Eye (tissue), 1 donor: ENCODE measurements at places on chromosomes 16 and 17.

DNA sequence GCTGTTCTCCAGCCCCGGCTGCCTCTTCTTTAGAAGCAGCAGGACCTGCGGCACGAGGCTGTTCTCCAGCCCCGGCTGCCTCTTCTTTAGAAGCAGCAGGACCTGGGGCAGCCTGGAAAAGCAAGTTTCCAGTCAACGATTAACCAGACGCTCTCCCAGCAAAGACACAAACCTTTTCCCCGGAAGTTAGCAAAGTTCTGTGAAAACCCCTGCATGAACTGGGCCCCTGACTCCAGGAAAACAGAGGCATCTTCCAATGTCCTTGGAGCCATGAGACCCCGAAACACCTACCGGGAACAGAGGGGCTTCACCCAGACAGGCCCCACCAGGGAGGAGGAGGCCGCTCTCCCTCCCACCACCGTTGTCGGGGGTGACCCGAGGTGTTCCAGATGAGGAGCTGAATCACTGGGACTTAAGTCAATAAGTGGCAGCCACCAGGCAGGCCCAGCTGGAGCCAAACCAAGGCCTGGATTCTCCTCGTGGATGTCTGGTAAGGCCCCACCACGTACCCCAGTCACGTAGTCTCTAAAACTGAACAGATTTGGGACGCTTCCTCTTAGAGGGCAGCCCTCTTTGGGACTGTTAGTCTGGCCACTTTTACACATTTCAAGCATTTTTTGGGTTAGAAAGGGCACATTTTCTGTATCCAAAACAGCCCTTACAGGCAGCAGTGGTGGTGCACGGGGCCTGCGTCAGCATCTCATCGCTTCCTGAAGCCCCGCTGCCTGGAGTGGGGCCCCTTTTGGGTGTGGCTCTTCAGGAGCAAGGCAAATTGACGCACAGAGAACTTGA lies at the start of gene RPH3AL:
TSS of gene RPH3AL (minus strand) at position 387 of the 792 bp plus-strand sequence. CDS start 25,264 bp downstream, outside the sequence.
- peak; percentile 88 for DNase-seq

DNA sequence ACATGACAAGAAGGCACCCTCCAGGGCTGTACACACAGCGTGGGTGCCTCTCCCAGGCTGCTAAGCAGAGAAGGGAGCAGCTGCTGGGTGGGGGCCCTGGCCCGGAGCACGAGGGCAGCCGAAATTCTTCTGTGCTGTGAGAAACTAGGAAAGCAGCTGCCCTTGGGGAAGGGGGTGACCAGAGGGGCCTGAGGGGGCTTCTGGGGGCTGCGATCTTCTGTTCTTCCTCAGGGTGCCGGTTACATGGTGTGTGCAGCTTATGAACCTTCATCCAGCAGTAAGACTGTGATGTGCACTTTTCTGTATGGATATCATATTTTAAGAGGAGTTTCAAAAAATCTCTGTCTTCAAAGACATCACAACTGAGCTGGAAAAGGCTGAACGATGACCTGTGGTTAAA lies 43.2 kb upstream of the METRNL start:
- DNase-seq = no peak

DNA sequence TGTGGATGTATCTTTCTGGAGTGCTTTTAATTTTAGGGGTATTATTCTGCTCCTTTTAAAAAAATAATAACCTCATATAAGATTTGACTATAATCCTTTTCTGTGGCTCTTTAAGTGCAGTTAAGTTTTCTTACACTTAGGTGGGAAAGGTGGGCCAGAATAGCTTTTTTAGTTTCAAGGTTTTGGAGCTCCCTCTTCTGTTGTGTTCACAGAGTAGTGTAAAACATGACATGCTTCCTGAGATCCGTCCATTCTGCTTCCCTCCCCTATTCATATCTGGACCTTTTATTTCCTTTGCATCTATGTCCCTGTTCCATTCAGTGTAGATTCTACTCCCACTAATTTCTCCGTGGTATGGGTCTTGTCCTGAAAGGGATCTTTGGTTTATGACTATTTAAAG lies 12.8 kb downstream of the LRRC36 start:
- DNase-seq = no peak

DNA sequence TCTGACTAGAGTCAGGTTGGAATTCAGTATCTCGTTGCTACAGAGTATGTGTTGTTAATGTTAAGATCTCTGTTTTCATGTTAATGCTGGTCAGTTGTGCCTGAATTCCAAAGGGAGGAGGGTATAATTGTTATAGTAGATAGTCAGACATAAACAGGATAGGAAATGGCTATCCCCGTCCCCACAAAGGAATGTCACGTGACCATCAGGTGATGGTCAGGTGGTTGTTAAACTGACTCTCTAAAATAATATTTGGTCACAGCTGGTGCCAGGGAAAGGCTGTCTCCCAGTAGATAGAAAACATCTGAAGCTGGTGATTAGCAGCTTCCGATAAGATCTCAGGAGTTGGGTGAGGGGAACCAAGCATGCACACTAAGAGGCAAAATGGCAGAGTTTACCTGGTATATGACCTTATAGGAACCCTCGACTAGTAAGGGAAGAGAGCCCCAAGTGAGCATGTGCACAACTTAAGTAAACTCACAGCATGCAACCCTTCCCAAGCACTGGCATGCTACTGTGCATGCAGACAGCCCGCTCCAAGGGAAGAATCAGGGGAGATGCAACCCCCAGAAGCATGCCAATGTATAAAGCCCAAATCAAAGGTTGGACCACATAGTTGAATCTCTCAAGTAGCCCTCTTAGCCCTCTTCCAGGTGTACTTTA lies 27.4 kb upstream of the SLC6A2 start:
- DNase-seq = no peak

- peak; percentile 6 for DNase-seq
Observed at GRCh38 chr16:50021544-50021943, 3.5 kb upstream of the CNEP1R1 start.

- no peak for DNase-seq
Observed at GRCh38 chr17:9824094-9824493, 1.6 kb upstream of the GLP2R start.

DNA sequence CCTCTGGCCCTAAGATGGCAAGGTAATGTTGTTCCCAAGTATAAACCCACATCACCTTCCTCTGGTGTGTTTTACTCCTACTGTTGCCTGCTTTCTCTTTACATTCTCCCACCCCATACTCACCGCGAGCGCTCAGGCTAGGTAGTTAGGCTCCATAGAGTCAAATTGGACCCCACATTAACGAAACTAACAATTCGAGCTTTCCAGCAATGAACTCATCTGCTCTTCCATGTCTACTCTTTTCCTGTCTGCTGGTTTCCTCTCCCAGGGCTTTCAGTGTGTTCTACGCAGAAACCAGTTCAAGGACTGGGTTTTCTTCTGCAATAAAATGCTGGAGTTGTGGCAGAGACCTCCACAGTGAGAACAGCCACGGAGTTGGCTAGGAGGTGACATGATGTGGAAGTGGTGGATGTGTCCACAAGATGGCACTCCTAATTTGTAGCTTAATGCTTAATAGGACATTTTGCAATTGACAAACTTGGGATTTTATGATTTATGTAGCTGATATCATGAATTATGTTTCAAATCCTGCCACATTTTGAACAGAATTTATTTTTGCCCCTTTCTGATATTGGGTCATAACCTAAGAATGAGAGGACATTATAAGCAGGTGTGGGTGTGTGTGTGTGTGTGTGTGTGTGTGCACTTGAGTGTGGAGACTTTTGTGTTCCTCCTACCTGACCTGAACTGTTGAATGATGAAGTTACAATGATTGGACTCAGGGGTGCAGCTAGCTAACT lies 2.2 kb upstream of the UQCRC2 start:
- DNase-seq = peak; percentile 48

DNA sequence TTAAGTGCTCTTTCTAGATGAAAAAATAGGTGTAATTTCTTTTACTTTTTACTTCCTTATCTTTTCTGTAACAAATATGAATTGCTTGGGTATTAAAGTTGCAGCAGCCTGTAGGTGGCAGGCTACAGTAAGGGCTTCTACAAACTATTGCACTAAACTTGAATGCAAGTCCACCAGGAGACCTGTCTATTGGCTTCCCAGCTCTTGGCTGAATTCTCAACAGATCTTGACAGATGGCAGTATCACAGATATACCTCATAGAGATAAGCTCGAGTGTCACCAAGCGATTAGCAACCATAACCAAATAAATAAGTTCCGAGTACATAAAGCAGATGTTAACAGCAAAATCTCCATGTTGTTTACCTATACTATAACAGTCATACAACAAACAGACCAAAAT lies 5.9 kb downstream of the BBS2 start:
- DNase-seq = peak; percentile 45

- DNase-seq = peak; percentile 96
Observed at GRCh38 chr17:42677921-42678781, 1.4 kb upstream of the PLEKHH3 start.

- DNase-seq = peak; percentile 92
Observed at GRCh38 chr16:47142821-47143676, 696 bp downstream of the NETO2 start.

DNA sequence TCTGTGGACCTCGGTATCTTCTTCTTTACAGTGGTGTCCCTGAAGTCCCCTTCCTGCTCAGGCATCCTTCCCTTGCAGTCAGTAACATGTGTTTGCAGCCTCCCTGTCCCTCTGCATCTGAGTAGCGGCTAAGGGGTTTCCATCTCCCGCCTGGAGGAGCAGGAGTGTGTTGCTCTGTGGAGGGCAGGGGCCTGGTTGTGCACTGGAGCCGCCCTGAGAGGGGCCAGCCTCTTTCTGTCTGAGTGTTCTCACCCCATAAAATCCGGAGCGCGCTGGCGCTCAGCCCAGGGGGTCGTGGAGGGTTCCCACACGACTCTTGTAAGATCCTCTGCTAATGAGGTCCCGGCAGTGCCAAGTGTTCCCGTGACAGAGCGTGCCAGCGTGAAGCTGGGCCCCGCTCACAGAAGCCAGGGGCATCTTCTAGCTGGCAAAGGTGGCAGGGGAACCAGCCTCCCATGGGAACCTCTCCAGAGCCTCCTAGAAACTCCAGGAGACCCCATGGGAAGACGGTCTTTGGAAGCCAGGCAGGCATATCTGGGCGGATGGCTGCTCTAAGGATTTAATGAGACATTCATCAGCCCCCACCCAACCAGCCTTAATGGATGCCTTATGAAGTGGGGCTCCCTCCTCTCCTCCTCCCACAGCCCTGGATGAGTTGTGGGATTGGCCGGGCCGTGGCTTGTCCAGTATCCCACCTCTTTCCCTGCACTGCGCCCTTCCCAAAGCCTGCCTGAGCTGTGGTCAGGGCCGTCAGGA lies 91.4 kb upstream of the GSE1 start:
- no peak for DNase-seq

GRCh38 chr17:1491443-1492248 lies 840 bp downstream of the MYO1C start:
- DNase-seq = peak; percentile 60

DNA sequence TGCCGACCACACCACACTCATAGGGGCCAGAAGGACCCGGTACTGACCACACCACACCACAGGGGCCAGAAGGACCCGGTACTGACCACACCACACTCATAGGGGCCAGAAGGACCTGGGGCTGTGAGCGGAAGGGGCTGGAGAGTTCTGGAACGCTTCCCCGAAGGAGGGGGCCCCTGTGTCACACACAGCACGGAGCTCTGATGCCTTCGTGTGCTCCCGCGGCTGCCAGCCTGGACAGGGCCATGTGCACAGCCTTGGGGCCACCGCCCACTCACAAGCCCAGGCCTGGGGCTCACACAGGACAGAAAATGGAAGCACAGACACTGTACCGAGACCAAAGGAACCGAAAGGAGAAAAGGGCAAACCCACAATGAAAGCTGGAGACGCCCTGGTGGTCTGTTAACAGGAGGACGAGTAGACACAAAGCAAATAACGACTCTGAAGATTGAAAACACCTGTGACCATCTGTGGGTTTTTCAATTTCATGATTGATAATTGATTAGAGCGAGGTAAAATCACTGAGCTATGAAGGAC lies 106.5 kb upstream of the METRNL start:
- no peak for DNase-seq

DNA sequence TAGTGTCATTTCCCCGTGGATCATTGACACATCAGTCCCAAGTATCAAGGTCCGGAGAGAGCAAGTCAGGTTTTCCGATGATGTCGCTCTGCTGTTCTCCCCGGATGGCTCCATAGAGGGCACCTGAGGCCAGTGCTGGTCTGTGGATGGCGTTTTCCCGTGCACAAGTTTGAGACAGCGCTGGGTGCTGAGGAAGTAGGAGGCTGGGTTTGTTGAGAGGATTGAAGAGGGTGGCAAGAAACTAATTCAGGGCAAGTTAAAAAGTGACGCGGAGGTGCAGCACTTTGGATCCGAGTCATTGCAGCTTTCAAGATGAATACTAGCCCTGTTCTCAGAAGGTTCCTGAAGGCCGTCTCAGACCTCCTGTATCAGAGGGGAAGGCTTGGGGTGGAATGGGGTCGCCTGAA lies 7.7 kb downstream of the NUBP1 start:
- DNase-seq = no peak

- no peak for DNase-seq
Observed at GRCh38 chr17:76784926-76785325, 47.0 kb downstream of the MFSD11 start.

DNA sequence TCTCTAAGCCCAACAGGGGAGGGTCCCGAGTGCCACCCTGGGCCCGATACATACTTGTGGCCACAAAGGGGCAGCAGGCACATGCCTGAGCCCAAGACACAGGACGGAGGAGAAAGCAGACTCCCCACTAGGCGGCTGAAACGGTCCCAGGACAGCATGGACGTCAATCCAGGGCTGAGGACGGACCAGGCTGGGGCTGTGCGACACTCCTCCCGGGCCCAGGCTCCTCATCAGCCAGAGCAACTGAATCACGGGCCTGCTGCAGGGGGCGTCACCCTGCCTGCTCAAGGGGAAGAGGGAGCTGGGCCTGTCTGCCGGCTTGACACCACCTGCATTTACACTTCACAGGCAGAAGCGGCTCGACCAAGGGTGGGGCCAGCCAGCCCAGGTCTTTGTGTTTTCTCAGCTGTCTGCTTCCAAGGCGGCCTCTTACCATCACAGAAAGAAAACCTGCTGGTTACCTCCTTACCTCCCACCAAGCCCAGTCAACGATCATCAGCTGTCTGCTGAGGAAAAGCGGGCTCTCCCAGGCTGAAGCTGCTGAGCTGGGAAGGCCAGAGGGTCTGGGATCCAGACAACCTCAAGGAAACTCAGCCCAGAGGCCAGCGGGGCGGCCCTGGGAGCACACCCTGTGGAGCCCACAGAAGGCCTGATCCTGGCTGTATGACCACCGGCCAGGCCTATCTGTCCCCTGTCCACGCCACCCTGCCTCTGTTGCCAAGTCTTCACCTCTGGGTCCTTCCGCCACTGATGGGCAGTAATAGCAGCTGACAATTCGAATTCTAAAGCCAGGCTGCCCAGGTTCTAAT lies 26.4 kb downstream of the KIFC3 start:
- peak; percentile 87 for DNase-seq

GRCh38 chr16:25838724-25839186 lies 147.0 kb downstream of the HS3ST4 start:
- DNase-seq = peak; percentile 85

DNA sequence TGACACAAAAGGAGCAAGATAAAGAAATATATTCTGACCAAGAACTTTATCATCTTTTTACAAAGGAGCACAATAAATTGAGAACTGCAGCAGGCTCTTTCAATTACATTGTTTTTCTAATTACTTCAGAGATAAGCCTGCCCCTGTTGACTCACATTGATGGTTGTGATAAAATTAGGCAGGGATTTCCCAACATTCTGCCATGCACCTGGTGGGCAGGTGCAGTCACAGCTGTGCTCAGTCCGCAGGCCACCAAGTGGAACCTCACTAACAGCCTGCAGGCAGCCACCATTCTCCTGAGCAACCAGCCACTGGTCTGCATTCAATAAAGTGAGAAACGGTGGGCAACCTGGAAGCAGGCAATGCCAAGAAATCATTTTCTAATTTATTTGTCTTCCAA lies 5.1 kb downstream of the FANCA start:
- DNase-seq = no peak
